ENCODE measurements at places on chromosomes 12 and 14. TPM values are rescaled to one million over a fixed set of nuclear protein-coding genes. Genes with fewer than 3 reads are reported as not detected.

GRCh38 chr12:120797677-120798642, 72.3 kb downstream of the ACADS start:
- DNase-seq, result no peak

DNA sequence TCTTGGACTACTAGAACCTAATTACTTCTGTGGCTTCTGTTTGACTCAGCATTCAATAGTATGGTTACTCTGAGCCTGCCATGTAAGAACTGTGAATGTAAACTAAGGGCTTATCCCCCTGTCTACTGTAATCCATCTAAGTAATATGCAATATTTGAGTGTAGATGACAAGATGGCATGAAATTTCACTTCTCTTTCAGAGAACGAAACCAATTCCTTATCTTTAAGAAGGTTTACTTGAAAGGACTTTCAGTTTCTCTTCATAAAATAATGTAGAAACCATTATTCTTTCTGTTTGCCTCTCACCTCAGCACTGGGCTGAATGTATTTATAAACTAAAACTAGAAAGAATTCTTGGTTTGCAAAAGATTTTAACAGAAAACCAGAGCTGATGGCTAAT, 60.4 kb upstream of the ARID2 start:
- no peak for DNase-seq

DNA sequence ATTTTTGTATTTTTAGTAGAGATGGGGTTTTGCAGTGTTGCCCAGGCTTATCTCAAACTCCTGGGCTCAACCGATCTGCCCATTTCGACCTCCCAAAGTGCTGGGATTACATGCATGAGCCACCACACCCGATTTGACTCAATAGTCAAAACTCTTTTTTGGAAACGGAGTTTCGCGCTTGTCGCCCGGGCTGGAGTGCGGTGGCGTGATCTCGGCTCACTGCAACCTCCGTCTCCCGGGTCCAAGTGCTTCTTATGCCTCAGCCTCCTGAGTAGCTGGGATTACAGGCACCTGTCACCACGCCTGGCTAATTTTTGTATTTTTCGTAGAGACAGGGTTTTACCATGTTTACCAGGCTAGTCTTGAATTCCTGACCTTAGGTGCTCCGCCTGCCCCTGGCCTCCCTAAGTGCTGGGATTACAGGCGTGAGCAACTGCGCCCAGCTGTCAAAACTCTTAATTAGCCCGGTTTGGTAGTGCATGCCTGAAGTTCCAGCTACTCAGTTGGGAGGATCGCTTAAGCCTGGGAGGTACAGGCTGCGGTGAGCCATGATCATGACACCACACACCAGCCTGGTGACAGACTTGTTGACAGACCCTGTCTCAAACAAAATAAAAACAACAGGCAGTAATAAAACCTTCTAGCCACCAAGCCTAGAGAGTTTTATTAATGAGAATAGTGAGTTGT, 12.4 kb downstream of the MED21 start:
- no peak for DNase-seq

GRCh38 chr12:47033789-47034555, 45.4 kb upstream of the PCED1B start:
- no peak for DNase-seq

DNA sequence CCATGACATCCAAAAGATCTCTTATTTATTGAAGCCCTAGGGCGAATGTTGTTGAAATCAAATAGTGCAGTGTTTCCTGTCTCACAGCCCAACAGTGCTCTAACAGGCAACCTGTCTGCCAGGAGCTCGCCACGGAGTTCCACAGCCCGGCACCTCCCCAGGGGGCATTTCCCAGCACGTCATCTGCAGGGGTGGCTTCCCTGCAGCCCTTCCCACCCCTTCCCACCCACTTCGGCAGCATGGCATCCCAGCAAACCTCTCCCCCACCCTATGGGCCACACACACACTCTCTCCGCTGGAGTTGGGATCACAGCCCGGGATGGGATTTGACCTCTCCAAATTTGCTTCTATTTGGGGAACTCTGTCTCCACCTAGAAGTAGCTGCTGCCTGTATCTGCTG, 62.7 kb upstream of the C14orf180 start:
- DNase-seq, result no peak

Gene RHEBL1
- 0.51 TPM for polyA plus RNA-seq

Gene C12orf50
- polyA plus RNA-seq, result not detected

DNA sequence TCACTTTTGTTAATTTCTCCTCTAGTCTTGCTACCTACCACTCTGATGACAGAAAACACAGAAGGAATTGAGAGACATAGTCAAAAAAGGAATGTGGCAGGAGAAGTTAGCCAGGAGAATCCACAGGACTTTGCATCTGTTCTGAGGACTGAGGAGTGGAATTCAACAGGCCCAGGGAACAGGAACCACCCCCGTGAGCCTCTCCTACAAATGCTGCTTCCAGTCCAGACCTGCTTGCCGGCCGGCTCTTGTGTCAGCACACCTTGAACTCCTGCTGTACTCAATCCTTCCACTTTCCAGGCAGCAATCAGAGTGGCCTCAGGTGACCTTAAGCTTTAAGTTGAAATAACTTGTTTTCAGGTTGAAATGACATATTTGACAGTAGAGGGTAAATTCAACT, 903.1 kb downstream of the BCL11B start:
- DNase-seq, result no peak
